Stomach (tissue), 19 donors: ENCODE measurements at places on chromosomes 3 and 15. TPM values are rescaled to one million over a fixed set of nuclear protein-coding genes. Genes with fewer than 3 reads are reported as not detected.

DNA sequence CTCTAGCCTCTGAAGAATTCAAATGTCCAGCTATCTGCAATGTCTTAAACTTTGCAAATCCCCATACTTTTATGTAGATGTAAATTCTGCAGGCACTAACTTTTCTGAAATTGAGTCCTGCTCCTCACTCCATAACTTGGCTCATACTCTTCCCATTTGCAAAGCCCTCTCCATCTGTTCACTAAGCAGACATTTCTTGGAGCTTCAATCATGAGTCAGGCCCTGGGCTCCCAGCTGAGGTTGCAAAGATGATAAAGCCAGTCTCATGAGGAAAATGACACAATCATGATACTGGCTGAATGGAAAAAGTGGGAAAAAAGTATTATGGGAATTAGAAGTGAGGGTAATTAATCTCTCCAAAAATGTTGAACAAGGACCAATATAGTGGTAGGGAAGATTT lies 507.6 kb downstream of the NR2F2 start:
- H3K4me3 ChIP-seq = no peak overlapping the region
- no peak overlapping the region for H3K27ac ChIP-seq
- no peaks in the 10 kb centered on the region for H3K27me3 ChIP-seq
- no peaks in the 10 kb centered on the region for H3K4me1 ChIP-seq
- no peaks in the 10 kb centered on the region for H3K36me3 ChIP-seq
- no peak for DNase-seq

The DPPA2 gene
- not detected for total RNA-seq

The CLRN1 gene
- not detected for total RNA-seq

The CACNA2D2 gene
- 45.8 TPM for total RNA-seq

GRCh38 chr3:178750639-178751300 lies 214.5 kb downstream of the KCNMB2 start:
- H3K4me3 ChIP-seq = no peak overlapping the region
- H3K36me3 ChIP-seq = no peaks in the 10 kb centered on the region
- H3K27me3 ChIP-seq = no peaks in the 10 kb centered on the region
- DNase-seq = peak; percentile 26

DNA sequence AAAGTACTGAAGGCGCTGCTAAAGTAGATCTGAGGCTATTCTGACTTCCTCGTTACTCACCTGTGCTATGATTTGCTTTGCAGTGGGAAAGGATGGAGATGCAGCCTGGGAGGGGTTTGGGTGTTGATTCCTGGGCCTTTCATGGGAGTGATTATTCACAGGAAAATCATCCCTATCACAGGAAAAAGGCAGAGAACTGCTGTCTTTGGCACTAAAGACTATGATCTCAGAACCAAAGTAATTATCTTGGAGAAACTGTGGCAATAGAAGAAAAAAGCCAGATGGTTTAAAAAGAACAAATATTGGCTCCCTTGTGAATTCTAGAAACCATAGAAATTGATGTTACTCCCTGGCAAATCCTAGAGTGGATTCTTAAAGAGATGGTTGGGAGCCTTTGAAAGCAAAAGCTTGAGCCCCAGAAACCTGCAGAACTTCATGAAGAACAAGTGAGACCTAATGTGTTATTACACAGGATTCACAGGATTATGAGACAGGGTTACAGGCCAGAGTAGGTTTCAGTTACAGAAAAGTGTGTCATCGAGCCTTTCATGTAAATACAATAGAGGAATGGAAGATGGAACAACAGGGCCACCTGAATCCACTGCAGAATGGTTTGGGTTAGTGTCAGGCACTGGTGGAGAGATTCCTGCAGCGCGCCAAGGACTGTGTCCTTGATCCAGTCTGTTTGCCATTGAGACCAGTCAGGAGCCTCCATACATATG lies 85.7 kb downstream of the OXNAD1 start:
- no peaks in the 10 kb centered on the region for H3K27me3 ChIP-seq
- H3K4me3 ChIP-seq = no peak overlapping the region
- DNase-seq = no peak
- H3K4me1 ChIP-seq = no peaks in the 10 kb centered on the region
- H3K36me3 ChIP-seq = peaks cover 28% of the 10 kb centered on the region

- peak overlapping the region; percentile 91 for H3K27ac ChIP-seq
- H3K36me3 ChIP-seq = no peaks in the 10 kb centered on the region
- no peak overlapping the region for H3K4me3 ChIP-seq
- DNase-seq = peak; percentile 85
- no peaks in the 10 kb centered on the region for H3K27me3 ChIP-seq
Observed at GRCh38 chr3:129052675-129053074, 7.9 kb upstream of the GP9 start.

DNA sequence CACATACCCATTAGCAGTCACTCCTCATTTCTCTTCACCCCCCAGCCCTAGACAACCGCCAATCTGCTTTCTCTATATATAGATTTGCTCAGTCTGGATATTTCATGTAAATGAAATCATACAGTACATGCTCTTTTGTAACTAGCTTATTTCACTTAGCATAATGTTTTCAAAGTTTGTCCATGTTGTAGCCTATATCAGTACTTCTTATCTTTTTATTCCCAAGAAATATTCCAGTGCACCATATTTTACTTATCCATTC lies 3.1 kb downstream of the MAP3K13 start:
- DNase-seq = no peak
- no peak overlapping the region for H3K4me3 ChIP-seq
- no peak overlapping the region for H3K27ac ChIP-seq
- peaks cover 30% of the 10 kb centered on the region for H3K4me1 ChIP-seq
- no peaks in the 10 kb centered on the region for H3K27me3 ChIP-seq

DNA sequence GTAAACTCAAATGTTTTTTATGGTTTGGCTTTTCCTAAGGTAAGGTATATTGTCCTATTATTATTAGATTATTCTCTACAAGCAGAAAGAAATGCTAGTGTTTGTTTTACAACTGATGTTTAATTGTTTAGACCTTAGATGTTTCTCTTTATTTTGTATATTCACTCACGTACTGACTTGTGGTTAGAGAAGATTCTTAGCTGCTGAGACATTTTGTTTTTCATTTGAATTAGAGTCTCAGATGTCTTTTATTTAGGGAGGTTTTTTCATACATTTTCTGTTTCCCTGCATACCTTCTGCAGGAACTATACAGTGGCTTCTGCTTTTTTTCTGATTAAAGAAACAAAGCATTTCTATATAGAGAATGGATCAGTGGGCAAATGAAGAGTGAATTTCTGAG lies 110.9 kb downstream of the MYRIP start:
- H3K27me3 ChIP-seq = no peaks in the 10 kb centered on the region
- no peak overlapping the region for H3K4me3 ChIP-seq
- H3K27ac ChIP-seq = no peak overlapping the region
- no peaks in the 10 kb centered on the region for H3K4me1 ChIP-seq
- H3K36me3 ChIP-seq = no peaks in the 10 kb centered on the region

- no peak for DNase-seq
- H3K36me3 ChIP-seq = no peaks in the 10 kb centered on the region
- no peak overlapping the region for H3K4me3 ChIP-seq
- no peaks in the 10 kb centered on the region for H3K27me3 ChIP-seq
- H3K27ac ChIP-seq = no peak overlapping the region
Observed at GRCh38 chr3:157075693-157076420, 84.1 kb downstream of the CCNL1 start.

The MCTP2 gene
- total RNA-seq = 36.9 TPM

The SI gene
- total RNA-seq = 1.2 TPM

- DNase-seq = no peak
- no peaks in the 10 kb centered on the region for H3K27me3 ChIP-seq
- no peaks in the 10 kb centered on the region for H3K36me3 ChIP-seq
- H3K27ac ChIP-seq = no peak overlapping the region
- H3K4me3 ChIP-seq = no peak overlapping the region
- no peaks in the 10 kb centered on the region for H3K4me1 ChIP-seq
Observed at GRCh38 chr3:157379525-157380140, 57.0 kb upstream of the PTX3 start.

GRCh38 chr15:89107984-89108383 lies 19.7 kb downstream of the ABHD2 start:
- no peak overlapping the region for H3K4me3 ChIP-seq
- DNase-seq = no peak
- H3K27me3 ChIP-seq = no peaks in the 10 kb centered on the region
- H3K36me3 ChIP-seq = peaks cover 8% of the 10 kb centered on the region
- peak overlapping the region; percentile 79 for H3K27ac ChIP-seq
- peaks cover 89% of the 10 kb centered on the region for H3K4me1 ChIP-seq

GRCh38 chr3:14486460-14486859 lies 53.7 kb downstream of the GRIP2 start:
- H3K27ac ChIP-seq = no peak overlapping the region
- H3K36me3 ChIP-seq = peaks cover 34% of the 10 kb centered on the region
- no peaks in the 10 kb centered on the region for H3K27me3 ChIP-seq
- H3K4me1 ChIP-seq = peaks cover 15% of the 10 kb centered on the region
- no peak for DNase-seq
- H3K4me3 ChIP-seq = no peak overlapping the region

The CLDN1 gene
- not detected for total RNA-seq

- no peak overlapping the region for H3K27ac ChIP-seq
- no peaks in the 10 kb centered on the region for H3K4me1 ChIP-seq
- no peaks in the 10 kb centered on the region for H3K27me3 ChIP-seq
- no peak overlapping the region for H3K4me3 ChIP-seq
- no peak for DNase-seq
- H3K36me3 ChIP-seq = no peaks in the 10 kb centered on the region
Observed at GRCh38 chr3:35200056-35200455, 439.3 kb upstream of the ARPP21 start.

- peaks cover 42% of the 10 kb centered on the region for H3K4me1 ChIP-seq
- no peaks in the 10 kb centered on the region for H3K27me3 ChIP-seq
- H3K36me3 ChIP-seq = no peaks in the 10 kb centered on the region
- H3K4me3 ChIP-seq = peak overlapping the region; percentile 15
Observed at GRCh38 chr3:120678331-120678947, 3.6 kb downstream of the HGD start.

GRCh38 chr15:79463043-79463780 lies 31.1 kb downstream of the MINAR1 start:
- no peaks in the 10 kb centered on the region for H3K4me1 ChIP-seq
- no peak overlapping the region for H3K4me3 ChIP-seq
- no peaks in the 10 kb centered on the region for H3K27me3 ChIP-seq

DNA sequence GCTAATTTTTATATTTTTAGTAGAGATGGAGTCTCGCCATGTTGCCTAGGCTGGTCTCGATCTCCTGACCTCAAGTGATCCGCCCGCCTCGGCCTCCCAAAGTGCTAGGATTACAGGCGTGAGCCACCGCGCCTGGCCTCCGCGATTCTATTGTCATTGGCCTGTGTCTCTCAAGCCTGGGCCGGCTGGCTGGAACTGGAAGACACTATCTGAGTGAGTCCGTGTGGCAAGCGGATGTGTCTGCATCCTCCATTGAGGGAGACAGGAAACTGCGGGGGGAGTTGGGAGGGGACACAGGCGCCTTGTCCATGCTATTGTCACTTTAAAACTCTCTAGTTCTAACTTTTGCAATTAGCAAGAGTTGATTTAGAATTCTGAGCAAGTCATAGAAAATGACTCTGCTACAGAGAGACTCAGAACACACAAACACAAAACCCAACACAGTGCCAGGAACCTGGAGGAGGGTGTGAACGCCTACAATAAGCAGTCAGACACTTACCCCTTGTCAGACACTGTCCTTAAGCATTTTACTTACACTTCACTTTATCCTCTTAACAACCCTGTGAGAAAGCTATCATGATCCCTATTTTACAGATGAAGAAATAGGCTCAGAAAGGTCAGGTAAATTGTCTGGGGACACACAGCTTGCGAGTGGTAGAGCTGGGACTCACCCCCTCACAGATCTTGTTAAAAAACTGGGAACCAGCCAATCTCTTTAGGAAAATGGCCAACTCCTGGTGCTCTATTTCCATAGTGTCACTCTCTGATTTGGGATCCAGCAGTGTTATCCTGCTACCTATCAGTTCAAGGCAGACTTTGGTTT lies 38.7 kb downstream of the ANP32A start:
- H3K4me3 ChIP-seq = peak overlapping the region; percentile 4
- H3K4me1 ChIP-seq = peaks cover 23% of the 10 kb centered on the region
- H3K27ac ChIP-seq = peak overlapping the region; percentile 61
